ENCODE measurements at places on chromosomes 16 and 17. TPM values are rescaled to one million over a fixed set of nuclear protein-coding genes. Genes with fewer than 3 reads are reported as not detected.

Gene PPP1R1B
- 5.4 TPM for polyA plus RNA-seq

Gene ABCC6
- polyA plus RNA-seq, result 2.8 TPM

Gene RMI2
- 108 TPM for polyA plus RNA-seq

Gene MAF
- 0.92 TPM for polyA plus RNA-seq

Gene KCNH4
- 0.05 TPM for polyA plus RNA-seq

Gene HID1
- 10.9 TPM for polyA plus RNA-seq

Gene C17orf50
- polyA plus RNA-seq, result 0.74 TPM

Gene NUPR1
- 0.75 TPM for polyA plus RNA-seq

Gene DHX58
- 6.6 TPM for polyA plus RNA-seq

Gene KRTAP4-5
- polyA plus RNA-seq, result not detected

Gene SECTM1
- polyA plus RNA-seq, result 0.21 TPM

Gene RBL2
- polyA plus RNA-seq, result 15.4 TPM

Gene MAPK8IP3
- polyA plus RNA-seq, result 11.3 TPM

Gene CRHR1
- 0.09 TPM for polyA plus RNA-seq

Gene ESRP2
- polyA plus RNA-seq, result 16.2 TPM

Gene CCDC40
- 7.6 TPM for polyA plus RNA-seq

Gene GFAP
- 0.73 TPM for polyA plus RNA-seq

Gene PRR35
- 0.32 TPM for polyA plus RNA-seq

Gene CASKIN1
- 1.0 TPM for polyA plus RNA-seq

Gene CMTM2
- not detected for polyA plus RNA-seq

Gene MYH3
- 0.73 TPM for polyA plus RNA-seq

Gene C16orf46
- 1.3 TPM for polyA plus RNA-seq

Gene KRTAP16-1
- polyA plus RNA-seq, result not detected

Gene KRTAP1-5
- not detected for polyA plus RNA-seq

Gene MMP28
- polyA plus RNA-seq, result not detected

Gene P2RX1
- polyA plus RNA-seq, result 0.31 TPM

Gene SULT1A3
- 19.5 TPM for polyA plus RNA-seq

Gene ASGR1
- 5.9 TPM for polyA plus RNA-seq

Gene COPZ2
- polyA plus RNA-seq, result not detected

Gene KRTAP1-4
- polyA plus RNA-seq, result not detected

Gene NEUROD2
- polyA plus RNA-seq, result not detected

Gene ZNF785
- polyA plus RNA-seq, result 4.9 TPM

Gene TBC1D3B
- 0.80 TPM for polyA plus RNA-seq

Gene PRSS22
- 1.3 TPM for polyA plus RNA-seq

Gene C17orf58
- 35.0 TPM for polyA plus RNA-seq

Gene NME4
- 511 TPM for polyA plus RNA-seq

Gene PYDC1
- 1.8 TPM for polyA plus RNA-seq

Gene NPB
- 2.7 TPM for polyA plus RNA-seq

Gene SLC5A11
- not detected for polyA plus RNA-seq

Gene SEZ6L2
- 17.8 TPM for polyA plus RNA-seq

Gene MSL1
- polyA plus RNA-seq, result 14.3 TPM

Gene INCA1
- polyA plus RNA-seq, result 1.3 TPM

Gene FZD2
- 6.1 TPM for polyA plus RNA-seq

Gene GAST
- not detected for polyA plus RNA-seq

Gene SULT1A2
- polyA plus RNA-seq, result 0.34 TPM

Gene PLEKHG4
- polyA plus RNA-seq, result 4.9 TPM

Gene KRT33B
- polyA plus RNA-seq, result not detected

Gene CLDN6
- 537 TPM for polyA plus RNA-seq

Gene C1QTNF8
- polyA plus RNA-seq, result not detected

Gene KCNJ18
- not detected for polyA plus RNA-seq

Gene SHISA6
- polyA plus RNA-seq, result not detected

Gene KRT25
- polyA plus RNA-seq, result not detected

Gene C16orf86
- 0.90 TPM for polyA plus RNA-seq

Gene ZSCAN10
- 220 TPM for polyA plus RNA-seq

Gene EIF1
- 525 TPM for polyA plus RNA-seq

Gene CES3
- polyA plus RNA-seq, result 0.55 TPM

Gene VAT1L
- 11.0 TPM for polyA plus RNA-seq

Gene CCT6B
- polyA plus RNA-seq, result 1.1 TPM

Gene CACNG5
- polyA plus RNA-seq, result 1.8 TPM

Gene HNF1B
- not detected for polyA plus RNA-seq

Measured in GM23338 (cell line).